ENCODE measurements at places on chromosomes 3 and 15.
A peak's percentile ranks its signal among the peaks of the same experiment; 100 is the strongest.

GRCh38 chr3:169058681-169059080, 604.8 kb downstream of the MECOM start:
- DNase-seq, result no peak

GRCh38 chr3:35198857-35199256, 440.5 kb upstream of the ARPP21 start:
- DNase-seq, result no peak

DNA sequence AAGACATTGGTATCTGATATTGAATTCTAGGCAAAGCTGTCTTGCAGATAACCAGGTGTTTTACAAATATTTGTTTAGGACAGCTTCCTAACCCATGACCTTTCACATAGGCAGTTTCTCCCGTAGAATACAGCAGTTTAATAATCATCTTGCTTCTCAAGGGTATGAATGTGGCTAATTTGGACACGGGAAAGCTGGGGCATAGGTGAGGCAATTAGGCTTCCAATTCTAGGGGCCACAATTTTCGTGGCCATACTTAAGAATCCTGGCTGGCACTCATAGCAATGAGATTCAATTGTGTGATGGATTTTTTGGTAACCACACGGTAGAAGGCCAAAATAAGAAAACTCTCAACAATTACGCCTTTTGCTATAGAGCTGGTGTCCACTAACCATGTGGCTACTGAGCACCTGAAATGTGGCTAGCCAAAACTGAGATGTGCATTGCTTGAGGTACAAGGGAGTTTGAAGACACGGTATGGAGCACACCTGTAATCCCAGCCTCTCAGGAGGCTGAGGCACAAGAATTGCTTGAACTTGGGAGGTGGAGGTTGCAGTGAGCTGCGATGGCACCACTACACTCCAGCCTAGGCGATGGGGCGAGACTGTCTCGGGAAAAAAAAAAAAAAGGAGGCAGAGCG, 34.4 kb downstream of the TFRC start:
- DNase-seq, result no peak

GRCh38 chr15:64807751-64808222, 17.7 kb downstream of the PIF1 start:
- DNase-seq, result no peak

DNA sequence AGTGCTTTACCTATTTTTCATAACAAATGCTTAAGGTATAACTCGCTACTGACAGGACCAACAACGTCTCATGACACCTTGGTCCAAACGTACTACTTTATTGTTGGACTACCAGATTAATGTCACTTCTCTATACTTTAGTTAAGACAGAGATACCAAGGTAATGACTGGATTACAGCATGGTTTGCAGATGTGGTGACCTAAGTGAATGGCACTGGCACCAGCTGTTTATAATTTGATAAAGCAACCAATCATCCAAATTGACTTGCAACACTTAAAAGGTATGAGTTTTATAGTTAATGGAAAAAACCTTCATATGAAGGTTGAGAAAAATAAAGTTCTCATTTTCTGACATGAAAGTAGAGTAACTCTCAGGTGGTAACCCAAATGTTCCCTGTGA, 209.0 kb downstream of the NEK10 start:
- DNase-seq, result no peak

DNA sequence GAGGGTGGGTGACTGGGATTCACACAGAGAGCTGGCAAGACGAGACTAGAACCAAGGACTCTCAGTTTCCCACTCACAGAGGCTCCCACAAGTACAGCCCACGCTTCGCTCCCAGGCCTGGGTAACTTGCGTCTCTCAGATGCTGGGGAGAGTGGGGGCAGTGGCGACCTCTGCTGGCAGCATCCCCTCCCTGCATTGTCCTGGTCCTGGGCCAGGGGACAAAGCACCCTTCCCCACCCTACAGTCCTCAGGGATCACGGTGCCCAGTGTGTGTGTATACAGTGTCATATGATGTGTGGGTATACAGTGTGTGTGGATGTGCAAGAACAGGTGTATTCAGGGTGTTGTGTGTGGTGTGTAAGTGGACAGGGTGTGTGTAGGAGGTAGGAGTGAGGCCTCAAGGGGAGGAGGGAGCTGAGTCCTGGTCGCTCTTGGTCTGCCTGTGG, 12.8 kb downstream of the VILL start:
- peak; percentile 38 for DNase-seq

DNA sequence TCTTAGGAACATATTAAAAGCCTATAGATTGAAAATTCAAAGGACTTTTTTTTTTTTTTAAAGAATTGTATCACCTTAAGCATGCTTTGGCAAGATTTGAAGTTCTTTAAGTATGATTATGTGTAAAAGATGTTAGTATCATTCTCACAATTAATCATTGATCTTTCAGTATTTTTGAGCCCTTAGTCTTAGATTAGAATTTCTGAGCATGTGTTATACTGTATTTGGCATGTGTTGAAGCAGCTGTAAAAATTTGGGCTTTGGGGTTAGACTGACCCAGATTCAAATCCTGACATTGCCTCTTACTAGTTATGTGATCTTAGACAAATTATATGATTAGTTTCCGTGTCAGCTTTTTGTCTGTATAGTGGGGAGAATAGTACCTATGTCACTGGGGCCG, 6.3 kb downstream of the OXSR1 start:
- no peak for DNase-seq

DNA sequence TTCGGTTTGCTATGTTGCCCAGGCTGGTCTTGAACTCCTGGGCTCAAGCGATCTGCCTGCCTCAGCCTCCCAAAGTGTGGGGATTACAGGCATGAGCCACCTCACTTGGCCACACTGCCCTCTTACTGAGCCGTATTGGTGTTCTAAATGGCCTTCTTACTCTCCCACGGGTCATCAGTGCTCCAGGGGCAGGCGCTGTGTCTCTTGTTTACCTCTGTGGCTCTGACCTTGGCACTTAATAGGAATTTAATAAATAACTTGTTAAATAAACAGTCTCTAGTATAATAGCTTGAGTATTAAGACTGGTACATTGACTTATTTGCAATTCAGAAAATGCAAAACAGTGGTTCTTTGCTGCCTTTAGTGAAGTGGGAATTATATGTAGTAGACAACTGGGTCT, 13.7 kb downstream of the FLNB start:
- no peak for DNase-seq

DNA sequence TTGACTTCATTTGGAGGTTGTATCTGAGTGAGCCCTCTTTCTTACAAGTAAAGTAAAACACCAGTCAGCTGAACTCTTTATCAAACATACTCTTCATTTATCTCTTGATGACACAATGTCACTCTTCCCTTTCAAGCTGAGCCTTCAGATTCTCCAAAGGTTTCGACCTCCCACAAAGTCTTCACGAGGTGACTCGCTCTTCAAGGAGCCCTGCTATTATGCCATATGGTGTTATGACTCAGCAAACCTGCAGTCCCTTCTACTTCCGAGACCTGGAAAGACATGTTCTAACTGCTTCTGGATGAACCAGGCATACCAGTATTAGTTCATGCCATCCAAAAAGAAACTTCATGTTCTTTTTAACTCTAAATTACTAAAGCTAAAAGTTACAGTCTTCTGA, 23.1 kb downstream of the AADAC start:
- DNase-seq, result peak; percentile 84

All from HT1080 (cell line).